Effector CD4-positive, alpha-beta T cell (primary cell): ENCODE measurements at places on chromosomes 7 and 10.

DNA sequence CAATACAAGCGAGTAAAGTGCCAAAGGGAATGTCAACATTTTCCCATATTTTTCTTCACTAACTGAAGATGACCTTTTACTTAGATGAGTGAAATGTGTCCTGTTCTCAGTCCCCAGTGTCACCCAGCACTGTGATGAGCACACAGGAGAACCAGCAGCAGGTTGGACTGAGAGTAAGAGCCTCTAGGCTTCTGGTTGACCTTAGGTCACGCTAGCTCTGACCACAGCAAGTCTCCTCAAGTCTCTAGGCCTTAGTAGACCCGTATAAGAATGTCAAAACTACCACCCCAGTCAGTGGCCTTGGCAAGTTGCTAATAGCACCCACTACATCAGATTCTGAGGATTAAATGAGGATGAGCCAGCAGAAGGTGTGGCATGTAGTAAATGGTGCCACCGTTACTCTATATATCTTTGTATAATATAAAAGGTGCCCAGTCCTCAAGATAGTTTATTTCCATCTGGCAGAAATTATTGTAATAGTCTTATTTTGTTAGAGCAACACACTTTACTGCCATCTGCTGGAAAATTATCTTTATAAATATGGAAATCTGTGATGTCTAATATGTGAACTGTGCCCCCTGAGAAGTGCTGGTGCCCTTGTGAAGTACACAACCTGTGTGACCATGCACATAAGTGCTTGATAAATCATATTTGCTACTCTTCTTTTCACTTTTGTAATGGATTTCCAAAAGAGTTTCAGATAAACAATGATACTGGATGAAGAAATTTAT is 75.7 kb downstream of the SPAG6 start:
- DNase-seq, result no peak

DNA sequence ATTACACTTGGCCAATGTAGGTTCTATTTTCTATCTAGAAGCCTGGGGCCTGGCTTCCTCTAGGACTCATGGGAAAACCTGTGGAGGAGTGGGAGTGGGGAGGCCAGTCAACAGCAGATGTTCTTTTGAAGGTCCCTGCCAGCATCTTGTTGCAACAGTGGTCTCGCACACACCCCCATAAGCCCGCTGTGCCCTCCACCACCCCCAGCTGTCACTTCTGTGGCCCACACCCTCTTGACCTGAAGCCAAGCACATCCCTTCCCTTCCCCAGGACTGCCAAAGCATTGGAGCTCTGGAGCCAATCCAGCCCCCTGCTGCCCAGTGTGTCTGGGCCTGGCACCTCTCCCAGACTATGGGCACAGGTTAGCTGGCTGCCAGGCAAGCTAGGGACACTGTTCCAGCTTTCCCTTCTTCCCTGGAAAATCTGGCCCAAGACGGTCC is 1.9 kb upstream of the STX1A start:
- DNase-seq, result no peak

DNA sequence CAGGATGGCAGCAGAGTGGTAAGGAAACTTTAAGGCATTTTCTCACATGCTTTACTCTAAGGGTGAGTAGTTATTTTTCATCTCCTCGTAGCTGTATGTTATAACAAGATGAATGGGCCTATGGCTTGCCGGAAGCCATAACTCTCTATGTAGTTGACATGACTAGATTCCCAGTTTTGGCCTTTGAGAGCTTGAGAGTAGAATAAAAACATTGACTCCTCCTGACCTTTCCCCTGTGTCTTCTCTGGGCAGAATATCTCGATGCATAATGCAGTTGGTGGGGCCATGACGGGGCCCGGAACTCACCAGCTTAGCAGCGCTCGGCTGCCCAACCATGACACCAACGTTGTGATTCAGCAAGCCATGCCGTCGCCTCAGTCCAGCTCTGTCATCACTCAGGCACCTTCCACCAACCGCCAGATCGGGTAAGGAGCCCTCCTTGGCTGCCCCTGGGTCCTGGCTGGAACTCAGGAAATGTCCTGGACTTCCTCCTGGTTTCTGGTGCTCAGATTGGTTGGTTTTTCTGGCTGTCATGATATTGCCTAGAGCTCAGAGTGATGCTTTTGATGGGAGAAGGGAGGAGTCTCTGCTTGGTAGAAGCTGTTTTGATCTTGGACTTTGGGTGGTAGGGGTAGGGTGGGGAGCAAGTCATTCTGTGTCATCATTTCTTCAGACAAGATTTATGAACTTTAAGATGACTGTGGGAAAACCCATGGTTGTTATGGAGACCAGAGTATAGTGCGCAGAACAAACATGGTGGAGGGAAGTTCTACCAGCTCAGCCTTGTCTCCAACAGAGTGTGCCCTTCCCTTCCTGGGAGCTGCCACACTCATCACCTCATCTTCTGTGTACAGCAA is 158.0 kb downstream of the CREB5 start:
- DNase-seq, result no peak

DNA sequence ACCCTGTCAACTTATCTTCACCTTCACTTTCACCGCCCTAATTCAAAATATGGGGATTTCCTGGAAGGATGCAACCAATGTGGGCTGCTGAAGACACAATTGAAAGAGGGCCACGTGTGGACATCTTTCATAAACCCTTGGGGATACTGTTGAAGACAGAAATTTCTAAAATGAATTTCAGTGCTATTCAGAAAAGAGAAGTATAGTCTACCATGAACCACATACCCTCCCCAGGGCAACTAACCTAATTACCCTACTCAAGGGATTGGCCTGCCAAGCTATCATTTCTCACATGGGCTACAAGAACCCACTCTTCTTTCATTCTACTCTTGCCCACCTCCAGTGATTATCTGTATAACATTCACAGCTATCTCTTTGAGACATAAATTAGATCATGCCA is 226.0 kb downstream of the PHTF2 start:
- DNase-seq, result no peak

DNA sequence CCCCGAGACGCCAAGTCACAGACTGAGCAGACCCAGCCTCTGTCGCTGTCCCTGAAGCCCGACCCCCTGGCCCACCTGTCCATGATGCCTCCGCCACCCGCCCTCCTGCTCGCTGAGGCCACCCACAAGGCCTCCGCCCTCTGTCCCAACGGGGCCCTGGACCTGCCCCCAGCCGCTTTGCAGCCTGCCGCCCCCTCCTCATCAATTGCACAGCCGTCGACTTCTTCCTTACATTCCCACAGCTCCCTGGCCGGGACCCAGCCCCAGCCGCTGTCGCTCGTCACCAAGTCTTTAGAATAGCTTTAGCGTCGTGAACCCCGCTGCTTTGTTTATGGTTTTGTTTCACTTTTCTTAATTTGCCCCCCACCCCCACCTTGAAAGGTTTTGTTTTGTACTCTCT is 215.6 kb downstream of the TCF7L2 start:
- no peak for DNase-seq

GRCh38 chr7:107810626-107811025 is 7.6 kb upstream of the SLC26A3 start:
- DNase-seq, result no peak

DNA sequence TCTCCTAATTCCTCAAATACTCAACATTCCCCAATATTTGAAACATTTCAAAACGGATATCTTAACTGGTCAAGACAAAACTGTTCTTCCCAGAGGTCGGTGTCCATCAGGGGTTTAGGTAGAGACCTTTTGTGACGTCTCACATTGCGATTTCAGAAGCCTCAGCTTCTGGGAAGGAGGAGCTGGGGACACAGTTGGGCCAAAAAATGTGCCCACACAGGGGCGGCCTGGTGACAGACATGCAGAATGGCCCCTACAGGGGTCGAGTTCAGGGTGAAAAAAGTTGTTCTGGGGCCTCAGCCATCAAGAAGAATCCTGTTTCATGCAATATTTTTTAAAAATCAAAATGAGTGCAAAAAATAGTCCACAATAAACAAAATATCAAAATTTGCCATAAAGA is 108.7 kb upstream of the PFKP start:
- DNase-seq, result no peak

DNA sequence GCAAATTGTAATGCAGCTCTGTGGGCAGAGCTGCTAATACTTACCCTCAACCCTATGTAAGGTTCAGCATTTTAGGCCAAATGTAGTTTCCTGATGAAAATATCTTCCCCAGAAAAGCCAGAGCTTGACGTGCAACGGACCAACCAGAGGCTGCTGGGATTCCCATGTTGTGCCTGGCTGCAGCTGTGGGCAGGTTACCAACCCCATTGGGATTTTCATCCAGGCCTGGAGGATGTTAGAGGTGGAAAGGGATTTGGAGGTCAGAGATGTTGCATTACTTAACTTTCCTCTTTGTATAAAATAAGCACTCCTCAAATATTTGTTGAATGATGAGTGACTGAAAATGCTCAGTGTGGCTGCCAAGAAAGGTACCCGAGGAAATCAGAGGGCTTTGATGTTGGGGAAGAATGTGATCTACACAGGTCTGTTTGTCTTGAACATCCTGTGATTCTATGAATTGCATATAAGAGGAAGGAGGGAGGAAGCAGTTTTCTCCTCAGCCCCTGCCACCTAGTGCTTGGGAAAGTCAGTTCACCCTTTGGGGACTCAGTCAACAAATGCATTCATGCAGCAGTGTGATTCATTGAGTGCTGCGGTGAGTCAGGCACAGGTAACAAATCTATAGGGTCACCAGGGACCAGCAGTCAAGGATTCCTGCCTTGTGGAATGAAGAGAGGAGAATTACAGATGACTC is 487.2 kb downstream of the RPS24 start:
- no peak for DNase-seq

GRCh38 chr7:101985057-101985902 is 167.9 kb downstream of the CUX1 start:
- no peak for DNase-seq

GRCh38 chr7:150668977-150669376 is 16.5 kb upstream of the GIMAP2 start:
- no peak for DNase-seq

DNA sequence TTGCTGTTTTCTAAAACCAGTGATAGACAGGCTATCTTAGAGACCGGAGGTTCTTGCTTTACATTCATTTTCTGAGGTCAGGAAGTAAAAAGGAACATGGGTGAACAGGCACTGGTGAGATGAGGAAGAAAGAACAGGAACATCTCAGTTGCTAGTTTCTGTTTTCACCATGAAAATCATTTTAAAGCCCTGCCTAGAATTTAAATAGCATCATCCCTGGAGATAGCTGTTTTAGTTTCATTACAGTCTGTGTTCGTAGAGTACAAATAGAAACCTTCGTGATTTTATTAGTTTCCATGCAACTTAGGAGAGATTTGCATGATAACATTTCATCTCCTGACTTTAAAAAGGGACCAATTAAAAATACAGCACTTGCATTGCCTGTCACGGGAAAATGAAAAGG is 14.7 kb downstream of the KCNMA1 start:
- no peak for DNase-seq

- DNase-seq, result no peak
Observed at GRCh38 chr10:74949034-74949832, 122.8 kb downstream of the KAT6B start.

DNA sequence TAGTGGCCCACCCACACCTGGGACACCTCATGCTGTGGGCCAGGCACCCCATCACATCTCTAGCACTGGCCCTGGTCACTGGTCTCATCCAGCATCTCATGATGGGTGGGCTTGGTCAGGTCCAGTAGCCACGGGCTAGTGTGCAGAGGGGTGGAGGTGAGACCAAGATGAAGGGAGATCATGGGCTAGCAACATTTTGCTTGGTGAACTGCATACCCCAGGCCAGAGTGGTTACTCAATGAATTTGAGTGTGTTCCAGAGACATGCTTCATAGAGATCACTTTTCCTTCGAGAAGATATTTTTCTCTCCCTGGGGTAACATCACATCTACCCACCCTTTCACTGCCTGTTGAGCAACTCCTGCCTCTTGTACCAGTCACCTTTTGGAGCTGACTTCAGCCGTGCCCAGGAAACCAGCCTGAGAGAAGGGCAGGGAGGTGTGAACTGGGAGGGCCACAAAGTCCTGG is 44.2 kb downstream of the MINDY4 start:
- DNase-seq, result no peak

GRCh38 chr7:116357781-116358670 is 141.5 kb upstream of the CAV2 start:
- no peak for DNase-seq

DNA sequence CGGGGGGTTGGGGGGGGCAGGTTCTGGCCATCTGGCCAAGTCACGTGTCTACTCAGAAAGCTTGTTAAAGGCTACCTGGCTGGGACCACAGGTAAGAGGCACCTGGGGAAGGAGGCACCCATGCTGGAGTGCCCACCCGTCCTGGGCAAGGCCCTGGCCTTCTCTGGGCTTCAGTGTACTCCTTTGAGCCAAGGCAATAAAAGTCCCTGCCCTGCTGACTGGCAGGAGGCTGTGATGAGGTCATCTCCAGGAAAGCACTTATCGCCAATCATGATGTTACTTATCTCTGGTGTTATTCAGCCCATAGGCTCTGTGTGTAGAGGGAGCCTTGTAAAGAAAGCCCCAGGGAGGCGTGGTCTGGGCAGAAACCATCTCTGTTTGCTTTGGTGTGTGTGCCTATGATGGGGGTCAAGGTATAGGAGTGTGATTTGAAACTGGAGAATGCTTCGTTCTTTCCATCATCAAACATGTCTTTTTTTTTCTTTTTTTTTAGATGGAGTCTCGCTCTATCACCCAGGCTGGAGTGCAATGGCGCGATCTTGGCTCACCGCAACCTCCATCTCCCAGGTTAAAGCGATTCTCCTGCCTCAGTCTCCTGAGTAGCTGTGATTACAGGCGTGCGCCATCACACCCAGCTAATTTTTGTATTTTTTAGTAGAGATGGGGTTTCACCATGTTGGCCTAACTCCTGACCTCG is 2.5 kb upstream of the CLDN4 start:
- DNase-seq, result no peak

- DNase-seq, result peak; percentile 69
Observed at GRCh38 chr10:99845837-99846382, 63.5 kb downstream of the ABCC2 start.

DNA sequence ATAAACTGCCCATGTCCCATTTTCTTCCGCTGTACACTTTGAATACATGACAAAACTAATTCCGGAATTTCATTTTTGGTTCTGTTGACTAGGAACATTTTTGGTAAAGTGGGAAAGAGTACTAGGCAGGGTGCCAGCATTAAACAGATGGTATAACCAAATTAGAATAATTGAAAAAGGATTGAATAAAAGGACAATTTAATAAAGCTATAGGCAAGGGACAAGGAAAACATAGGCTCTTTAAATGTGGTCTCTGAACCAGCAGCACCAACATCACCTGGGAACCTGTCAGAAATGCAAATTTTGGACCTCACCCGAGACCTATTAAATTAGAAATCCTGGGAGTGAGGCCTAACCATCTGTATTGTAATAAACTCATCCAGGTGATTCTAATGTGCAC is 376.9 kb downstream of the LRRTM3 start:
- no peak for DNase-seq

- DNase-seq, result no peak
Observed at GRCh38 chr10:103793920-103794883, 61.2 kb downstream of the SH3PXD2A start.

GRCh38 chr10:103598654-103599115 is 105.2 kb downstream of the NEURL1 start:
- DNase-seq, result no peak
